ENCODE measurements at places on chromosomes 2 and 18.

DNA sequence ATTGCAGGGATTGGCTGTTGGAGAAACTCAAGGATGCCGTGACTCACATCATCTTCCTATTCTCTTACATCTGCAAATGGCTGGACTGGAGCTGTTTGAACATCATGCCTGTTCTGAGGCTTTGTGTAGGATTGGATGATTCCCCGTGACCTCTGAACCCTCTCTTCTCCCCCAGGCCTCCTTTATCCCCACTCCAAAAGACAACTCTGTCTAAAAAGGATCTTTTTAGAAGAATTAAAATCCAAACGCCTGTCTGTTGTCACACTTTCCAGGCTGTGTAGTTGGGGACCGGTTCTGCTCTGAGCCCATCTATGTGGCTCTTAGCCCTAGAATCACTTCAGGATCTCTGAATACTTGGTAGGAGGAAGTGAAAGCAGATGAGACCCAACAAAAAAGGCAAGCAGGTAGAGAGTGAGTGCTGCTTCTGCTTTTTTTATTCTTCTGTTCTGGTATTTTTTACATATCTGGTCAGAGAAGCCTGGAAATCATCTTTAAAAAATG is 565 bp downstream of the SP140 start:
- no peaks in the 10 kb centered on the region for H3K27me3 ChIP-seq
- no peaks in the 10 kb centered on the region for H3K4me1 ChIP-seq
- no peak overlapping the region for H3K4me3 ChIP-seq
- no peak overlapping the region for H3K27ac ChIP-seq

- no peak overlapping the region for H3K27ac ChIP-seq
- H3K36me3 ChIP-seq = peaks cover 3% of the 10 kb centered on the region
- no peaks in the 10 kb centered on the region for H3K27me3 ChIP-seq
- peak; percentile 27 for DNase-seq
Observed at GRCh38 chr2:101038455-101039255, 36.6 kb downstream of the RPL31 start.

DNA sequence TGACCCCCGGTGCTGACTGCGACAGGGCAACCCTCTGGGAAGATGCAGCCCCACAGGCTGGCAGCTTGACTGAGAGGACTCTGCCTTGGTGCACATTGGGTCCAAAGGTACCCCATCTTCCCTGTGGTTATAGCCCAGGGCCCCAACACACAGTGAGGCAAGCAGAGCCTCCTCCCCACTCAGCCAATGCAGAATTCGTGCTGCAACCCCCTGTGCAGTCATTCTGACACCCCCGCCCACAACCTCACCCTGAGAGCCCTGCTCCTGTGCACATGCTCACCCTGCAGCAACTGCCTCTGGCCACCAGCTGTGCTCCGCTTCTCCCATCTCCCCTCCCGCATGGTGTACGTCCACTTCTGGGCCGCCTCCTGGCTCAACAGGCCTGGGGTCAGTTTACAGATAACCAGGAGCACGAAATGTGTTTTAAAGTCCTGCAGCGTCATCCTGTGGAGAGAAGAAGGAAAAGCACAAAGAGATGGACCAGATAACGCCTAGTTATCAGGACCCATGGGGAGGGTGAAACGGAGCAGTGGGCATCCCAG is 24.4 kb downstream of the CAPN14 start:
- H3K4me1 ChIP-seq = no peaks in the 10 kb centered on the region
- H3K36me3 ChIP-seq = no peaks in the 10 kb centered on the region
- no peaks in the 10 kb centered on the region for H3K27me3 ChIP-seq
- H3K4me3 ChIP-seq = no peak overlapping the region
- no peak for DNase-seq
- no peak overlapping the region for H3K27ac ChIP-seq

DNA sequence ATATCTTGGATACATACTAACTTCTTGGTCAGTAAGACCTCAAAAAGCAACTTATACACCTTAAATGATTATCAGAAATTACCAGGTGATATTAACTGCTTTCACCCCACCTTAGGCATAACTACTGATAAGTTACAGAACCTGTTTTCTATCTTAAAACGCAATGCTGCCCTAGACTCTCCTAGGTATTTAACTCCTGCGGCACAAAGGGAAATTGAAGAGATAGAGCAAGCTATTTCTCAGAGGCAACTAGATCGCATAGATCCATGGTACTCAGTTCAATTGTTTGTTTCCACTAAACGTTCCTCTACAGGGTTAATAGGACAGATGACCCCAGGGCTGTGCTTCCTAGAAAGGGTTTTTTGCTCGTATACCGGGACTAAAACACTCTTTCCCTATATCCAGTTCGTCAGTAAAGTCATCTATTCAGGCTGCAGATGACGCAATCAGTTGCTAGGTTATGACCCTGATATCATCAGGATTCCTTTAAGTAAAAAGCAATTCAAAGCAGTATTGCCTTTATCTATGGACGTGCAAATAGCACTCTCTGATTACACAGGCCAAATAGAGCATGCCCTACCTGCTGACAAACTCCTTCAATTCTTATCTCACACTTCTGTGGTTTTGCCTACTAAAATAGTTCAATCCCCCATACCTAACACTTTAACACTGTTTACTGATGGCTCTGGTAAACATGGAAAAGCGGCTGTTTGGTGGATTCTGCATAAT is 62.3 kb upstream of the MYO3B start:
- no peaks in the 10 kb centered on the region for H3K27me3 ChIP-seq
- H3K27ac ChIP-seq = no peak overlapping the region
- no peak overlapping the region for H3K4me3 ChIP-seq
- H3K36me3 ChIP-seq = no peaks in the 10 kb centered on the region

DNA sequence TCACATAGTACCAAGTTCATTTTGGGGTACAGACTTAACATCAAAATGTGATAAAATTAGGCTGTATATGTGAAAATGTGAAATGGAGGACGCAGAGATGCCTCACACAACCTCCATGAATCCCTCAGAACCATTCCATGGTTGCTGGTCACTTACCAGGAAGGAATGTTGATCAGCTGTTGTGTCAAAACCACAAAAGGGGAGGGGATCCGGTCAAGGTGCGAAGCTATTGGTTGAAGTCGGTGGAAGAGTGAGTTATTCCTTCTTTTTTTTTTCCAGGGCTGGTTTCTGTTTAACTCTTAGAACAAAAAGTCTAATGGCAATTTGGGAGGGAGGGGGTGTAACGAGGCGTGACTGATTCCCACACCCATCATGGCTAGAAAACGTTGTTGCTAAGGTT is 32.3 kb upstream of the REG3A start:
- H3K36me3 ChIP-seq = no peaks in the 10 kb centered on the region
- no peak overlapping the region for H3K4me3 ChIP-seq
- DNase-seq = no peak
- no peak overlapping the region for H3K27ac ChIP-seq
- peaks cover 2% of the 10 kb centered on the region for H3K27me3 ChIP-seq
- H3K4me1 ChIP-seq = no peaks in the 10 kb centered on the region

Data from iPS DF 6.9 (cell line).